HepG2 (cell line): ENCODE measurements at places on chromosomes 4 and X.

DNA sequence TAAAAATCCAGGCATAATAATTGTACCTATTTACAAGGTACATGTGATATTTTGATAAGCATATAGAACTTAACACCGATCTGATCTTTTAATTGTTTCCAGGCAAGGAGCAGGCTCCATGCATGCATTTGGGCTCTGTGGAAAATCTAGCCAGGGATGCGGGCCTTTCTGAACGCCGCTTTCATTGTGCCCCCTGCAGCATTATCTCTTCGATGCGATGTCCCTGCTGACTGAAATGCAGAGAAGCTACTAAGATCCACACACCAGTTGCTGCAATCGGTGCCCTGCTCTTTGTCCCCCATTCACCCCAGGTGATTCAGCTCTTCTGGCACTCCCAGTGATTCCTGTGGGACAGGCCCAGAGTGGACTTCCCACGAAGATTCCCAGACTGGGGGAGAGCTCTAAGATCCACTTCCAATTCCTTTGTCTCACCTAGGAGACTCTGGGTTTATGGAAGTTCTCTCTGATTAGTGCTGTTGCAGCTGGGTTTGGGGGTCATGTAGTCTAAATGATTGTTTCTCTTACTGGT is 254.3 kb upstream of the AGA start:
- no peak for DNase-seq

- DNase-seq, result no peak
These were observed 92.5 kb downstream of the LHFPL1 start for GRCh38 chrX:112587194-112587593.

GRCh38 chrX:154049209-154050112 is 29.8 kb upstream of the IRAK1 start:
- no peak for DNase-seq

- DNase-seq, result no peak
These were observed 13.6 kb upstream of the ARX start for GRCh38 chrX:25029288-25029825.

GRCh38 chr4:107248571-107248970 is 212.5 kb upstream of the DKK2 start:
- DNase-seq, result no peak

DNA sequence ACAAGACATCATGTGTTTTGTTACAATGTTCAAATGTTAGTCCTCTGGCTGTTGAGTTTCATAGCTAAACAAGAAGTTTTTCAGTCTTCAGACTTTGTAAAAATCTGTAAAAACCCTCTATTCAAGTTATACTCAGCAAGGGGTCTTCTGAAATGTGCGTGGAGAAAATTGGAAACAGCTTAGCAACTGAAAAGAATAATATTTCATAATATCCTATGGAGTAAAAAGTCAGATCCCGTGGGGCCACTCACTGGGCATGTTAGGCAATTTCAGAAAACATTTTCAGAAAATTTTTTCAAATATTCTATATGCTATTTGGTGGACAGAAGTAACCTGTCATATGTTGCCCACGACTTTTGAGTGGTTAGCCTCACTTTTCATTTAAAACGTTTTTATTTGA is 118.3 kb downstream of the CORIN start:
- DNase-seq, result no peak

- DNase-seq, result peak; percentile 77
These were observed 670 bp downstream of the PAPSS1 start for GRCh38 chr4:107719207-107719921.

DNA sequence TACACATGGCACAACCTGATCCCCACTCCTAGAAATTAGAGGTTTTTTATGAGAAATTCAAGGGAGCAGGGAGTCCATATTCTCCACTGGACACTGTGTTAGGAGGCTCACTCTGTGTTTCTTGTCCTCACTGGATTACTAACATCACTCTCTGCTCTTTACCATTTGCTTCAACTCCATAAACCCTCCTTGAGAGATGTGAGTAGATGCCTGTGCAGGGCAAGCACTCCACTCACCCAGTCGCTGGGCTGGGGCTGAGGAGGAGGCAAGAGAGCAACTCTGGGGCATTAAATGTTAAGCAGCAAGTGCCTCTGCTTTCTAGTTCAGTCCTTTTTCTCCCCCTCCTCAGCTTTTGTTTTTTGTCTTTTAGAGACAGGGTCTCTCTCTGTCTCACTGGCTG is 115.1 kb downstream of the LARP7 start:
- no peak for DNase-seq

DNA sequence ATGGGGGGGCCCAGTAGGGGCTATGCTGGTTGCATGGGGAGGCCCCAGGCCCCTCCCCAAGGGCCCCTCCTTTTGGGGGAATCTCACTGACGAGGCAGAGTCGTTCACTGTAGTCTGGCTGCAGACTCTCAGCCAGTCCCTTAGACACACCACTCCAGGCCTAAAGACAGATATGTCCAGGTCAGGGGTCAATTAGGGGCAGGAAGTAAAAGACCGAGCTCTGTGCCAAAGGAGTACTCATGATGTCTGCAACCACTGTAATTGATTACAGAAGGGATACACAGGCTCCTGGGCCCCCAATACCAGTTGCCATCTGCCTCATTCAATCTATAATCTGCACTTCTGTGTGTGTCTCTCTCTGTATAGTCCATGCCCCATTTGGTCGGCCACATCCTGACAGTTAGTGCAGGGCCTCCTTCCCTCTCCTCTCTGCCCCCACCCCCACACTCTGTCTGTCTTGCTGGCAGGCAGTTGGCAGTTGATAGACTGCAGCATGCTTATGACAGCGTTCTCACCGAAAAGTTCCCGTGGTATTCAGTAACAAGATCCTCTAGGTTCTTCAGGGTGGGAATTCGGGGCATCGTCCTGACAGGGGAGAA is 1.3 kb upstream of the CXorf65 start:
- no peak for DNase-seq

- DNase-seq, result no peak
These were observed 505.1 kb downstream of the PPARGC1A start for GRCh38 chr4:23384741-23385140.

- no peak for DNase-seq
These were observed 371.8 kb upstream of the GALNTL6 start for GRCh38 chr4:171441300-171441941.

GRCh38 chr4:142265536-142265935 is 580.6 kb downstream of the INPP4B start:
- no peak for DNase-seq

GRCh38 chrX:71637848-71638247 is 19.5 kb upstream of the CXCR3 start:
- DNase-seq, result no peak

GRCh38 chr4:91620952-91621351 is 682.8 kb upstream of the GRID2 start:
- DNase-seq, result no peak

- no peak for DNase-seq
These were observed 580.4 kb downstream of the ANKRD50 start for GRCh38 chr4:124132161-124132560.

- no peak for DNase-seq
These were observed 281.4 kb upstream of the FRG1 start for GRCh38 chr4:189659287-189659686.

DNA sequence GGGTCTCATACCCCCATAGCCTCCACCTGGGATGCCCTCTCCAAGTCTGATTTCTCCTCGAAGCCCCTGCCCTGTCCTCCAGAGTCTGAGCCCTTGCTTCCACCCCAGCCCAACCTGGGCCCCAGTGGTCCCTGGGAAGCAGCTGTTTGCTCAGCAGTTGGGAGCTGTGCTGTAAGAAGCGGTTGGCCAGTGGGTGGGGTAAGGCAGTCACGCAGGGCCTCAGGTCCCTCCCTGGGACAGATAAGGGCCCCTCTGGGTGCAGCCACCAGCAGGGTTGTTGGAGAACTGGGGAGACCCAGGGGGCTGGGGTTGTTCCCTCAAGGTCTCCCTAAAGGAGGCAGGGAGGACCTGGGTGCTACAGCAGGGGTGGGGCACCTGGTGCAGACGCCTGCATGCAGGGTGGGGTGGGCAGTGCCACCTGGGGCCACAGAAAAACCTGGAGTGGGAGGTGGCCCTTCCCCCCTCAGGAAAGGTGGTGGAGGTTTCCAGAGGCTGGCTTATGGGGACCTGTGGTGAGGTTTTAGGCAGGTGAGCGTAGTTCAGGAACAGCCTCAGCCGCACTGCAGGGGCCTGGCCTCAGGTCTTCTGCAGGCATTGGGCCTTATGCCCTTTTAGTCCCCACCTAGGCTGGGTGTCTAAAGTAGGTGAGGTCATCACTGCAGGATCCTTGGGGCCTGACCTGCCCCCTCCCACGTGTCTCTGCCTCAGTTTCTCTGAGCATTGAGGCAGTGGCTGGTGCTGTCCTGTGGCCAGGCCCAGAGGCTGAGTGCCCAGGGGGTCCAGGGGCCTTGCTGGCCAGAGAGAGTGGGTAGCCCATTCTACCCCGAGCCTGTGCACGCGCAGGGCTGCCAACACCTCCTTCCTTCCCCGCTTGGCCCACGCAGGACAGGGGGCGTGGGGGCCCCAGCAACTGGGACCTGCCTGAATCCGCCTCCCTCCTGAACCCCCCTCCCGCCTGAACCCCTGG is 3.1 kb upstream of the SLC26A1 start:
- no peak for DNase-seq

DNA sequence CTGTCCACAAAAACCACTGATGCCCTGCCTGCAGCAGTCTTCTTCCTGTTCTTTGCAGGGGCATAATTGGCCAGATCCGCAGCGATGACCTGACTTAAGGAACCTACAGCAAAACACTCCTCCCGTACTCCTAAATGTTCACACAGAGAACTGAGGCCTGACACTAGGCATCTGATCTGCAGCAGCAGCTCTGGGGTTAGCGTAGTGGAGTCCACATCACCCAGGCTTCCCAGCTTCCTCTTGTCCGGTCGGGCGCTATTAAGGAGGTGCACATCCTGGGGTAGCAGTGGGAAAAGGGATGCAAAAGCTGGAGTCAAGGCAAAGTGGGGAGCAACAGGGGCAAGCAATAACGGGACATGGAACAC is 758 bp downstream of the SCFD2 start:
- peak; percentile 11 for DNase-seq
